ENCODE measurements at places on chromosomes 16 and 17.

DNA sequence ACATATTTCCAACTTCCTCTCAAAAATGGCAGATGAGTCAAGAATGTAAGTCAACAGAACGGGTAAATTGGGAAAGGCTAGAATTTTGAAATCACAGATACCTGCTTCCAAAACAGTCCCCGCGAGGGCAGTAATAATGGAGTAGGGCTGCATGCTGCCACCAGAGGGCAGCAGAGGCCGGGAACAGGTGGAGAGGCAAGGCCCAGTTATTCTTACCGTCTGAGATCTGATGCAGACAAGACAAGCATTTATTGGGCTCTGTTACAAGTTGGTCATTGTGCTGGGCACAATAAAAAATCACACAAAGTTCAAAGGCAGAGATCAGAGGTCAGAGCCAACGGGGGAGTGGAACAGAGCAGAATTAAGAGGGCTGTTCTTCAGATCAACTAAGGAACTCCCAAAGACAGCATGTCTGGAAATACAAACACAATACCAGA lies 8.8 kb upstream of the MLKL start:
- peak; percentile 79 for DNase-seq

DNA sequence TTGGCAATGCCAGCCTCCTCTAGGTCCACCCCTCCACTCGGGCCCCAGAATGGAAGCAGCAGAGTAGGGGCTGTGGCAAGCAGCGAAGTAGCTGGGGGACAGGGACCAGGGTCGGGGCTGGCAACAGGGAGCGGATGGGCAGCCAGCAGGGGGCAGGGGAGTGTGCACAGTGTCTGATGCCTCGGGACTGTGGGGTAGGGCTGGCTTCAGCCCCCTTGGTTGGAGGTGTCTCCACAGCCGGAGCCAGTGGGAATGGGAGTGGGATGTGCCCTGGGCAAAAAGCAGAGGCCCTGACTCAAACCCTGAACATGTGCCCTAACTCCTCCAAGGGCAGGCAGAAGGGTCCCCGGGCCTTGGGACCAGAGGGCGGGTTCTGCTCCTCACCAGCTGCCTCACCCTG lies 18.5 kb upstream of the ARHGAP27 start:
- DNase-seq, result no peak

DNA sequence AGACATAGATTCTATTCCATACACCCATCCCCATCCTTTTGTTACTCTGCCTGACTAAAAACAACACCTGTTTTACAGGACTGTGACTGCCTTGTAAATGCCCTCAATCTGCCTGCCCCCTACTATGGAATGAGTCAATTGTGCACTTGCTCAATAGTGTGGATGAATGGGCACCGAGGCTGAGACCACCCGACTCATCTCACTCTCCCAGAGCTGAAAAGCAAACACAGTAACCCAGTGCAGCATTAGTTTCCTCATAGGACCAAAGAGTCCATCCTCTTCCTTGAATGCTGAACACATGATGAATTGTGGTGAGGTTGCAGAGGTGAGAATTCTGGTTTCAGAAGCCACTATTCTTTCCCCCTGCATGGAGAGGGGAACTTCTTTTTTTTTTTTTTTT lies 233.7 kb downstream of the ZFHX3 start:
- DNase-seq, result no peak

- DNase-seq, result no peak
Observed at GRCh38 chr16:4372001-4372577, 441 bp downstream of the VASN start.

GRCh38 chr17:44221084-44221861 lies 1.8 kb upstream of the UBTF start:
- DNase-seq, result peak; percentile 82

DNA sequence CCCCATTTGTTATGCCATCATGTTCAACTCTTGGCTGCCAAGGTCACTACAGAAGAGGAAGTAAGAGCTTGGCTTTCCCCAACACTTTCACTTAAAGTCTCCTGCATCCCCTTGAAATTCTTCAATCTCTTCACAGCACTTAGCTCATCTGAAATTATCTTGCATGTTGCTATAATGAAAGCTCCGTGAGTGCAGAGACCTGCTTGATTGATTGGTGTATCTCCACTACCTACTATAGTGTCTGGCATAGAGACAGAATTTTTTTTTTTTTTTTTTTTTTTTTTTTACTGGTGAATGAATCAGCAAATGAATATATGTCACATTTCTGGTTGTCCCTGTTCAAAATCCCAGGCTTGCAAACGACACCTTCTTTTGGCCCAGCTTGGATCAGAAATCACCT lies 1.9 kb upstream of the SDR42E1 start:
- DNase-seq, result no peak

DNA sequence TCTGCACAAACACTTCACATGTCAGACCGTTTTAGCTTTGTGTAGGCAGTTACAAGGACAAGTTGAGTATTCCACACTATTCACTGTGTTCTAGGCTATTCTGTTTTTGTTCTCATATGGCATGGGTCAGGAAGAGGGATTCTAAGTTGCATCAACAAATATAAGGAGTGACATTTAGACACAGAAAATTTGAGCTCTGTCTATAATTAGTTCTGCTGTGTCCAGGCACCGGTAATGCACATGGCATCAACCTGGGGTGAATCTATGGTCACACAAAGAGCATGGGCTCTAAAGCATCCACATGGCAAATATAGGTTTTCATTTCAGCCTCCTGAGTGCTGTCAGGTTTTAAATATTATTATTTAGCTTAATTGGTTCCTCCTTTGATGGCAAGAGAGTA lies 130.4 kb upstream of the PMFBP1 start:
- no peak for DNase-seq

- no peak for DNase-seq
Observed at GRCh38 chr17:72387487-72387886, 266.7 kb downstream of the SOX9 start.

- no peak for DNase-seq
Observed at GRCh38 chr16:49634235-49635008, 221.5 kb downstream of the ZNF423 start.

- no peak for DNase-seq
Observed at GRCh38 chr17:33421933-33422332, 128.8 kb upstream of the ASIC2 start.

DNA sequence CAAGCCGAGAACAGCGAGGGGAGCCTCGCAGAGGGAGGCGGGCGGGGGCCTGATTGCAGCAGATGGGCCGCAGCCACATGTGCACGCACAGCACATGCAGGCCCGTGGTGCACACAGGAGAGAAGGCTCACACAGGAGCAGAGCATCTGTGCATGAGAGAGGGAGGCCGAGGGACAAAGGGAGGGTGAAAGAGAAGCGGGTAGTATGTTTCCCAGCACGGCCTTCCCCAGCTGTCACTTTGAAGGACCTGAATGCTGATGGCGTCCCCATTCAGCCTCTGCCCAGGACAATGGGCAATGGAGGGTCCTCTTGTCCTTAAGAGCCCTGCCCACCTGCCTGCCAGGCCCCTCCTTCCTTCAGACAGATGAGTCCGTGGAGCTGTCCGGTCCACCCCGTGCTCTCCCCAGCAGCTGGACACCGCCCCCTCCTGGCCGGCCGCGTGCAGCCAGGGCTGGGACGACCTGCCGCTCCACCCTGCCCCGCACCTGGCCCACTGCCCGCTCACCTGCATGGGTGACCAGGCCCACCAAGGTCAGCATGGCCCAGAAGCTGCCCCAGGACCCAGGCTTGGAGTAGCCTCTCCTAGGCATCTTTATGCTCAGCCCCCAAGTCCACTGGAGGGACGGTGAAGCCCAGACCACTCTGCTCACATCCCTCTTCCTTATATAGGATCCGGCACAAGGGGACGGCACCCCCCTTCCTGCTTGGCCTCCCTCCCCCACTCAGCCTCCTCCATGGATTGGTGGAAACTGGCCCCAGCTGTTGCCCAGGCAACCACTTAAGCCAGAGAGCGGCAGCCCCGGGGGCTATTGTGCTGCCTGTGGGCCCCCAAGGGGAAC lies at the start of gene BTBD17:
TSS of gene BTBD17 (minus strand) at position 639 of the 839 bp plus-strand sequence. CDS start at position 590, 49 bp downstream.
- no peak for DNase-seq

DNA sequence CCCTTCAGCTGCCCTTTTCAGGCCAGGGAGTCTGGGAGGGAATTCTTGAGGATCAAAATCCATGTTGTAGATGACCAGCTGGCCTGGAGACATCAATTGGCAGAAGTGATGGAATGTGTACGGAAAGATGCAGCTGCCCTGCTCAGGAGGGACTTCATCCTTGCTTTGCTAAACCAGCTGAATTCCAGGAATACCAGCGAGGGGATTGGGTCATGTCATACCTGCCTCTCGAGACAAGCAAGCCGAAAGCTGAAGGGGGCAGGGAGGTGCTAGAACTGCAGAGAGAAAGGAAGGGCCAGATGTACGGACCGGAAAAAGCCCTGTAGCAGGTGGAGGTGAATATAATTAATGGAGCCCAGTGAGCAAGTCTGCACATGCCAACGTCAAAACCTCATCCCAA lies 25.6 kb upstream of the NTN1 start:
- DNase-seq, result no peak

DNA sequence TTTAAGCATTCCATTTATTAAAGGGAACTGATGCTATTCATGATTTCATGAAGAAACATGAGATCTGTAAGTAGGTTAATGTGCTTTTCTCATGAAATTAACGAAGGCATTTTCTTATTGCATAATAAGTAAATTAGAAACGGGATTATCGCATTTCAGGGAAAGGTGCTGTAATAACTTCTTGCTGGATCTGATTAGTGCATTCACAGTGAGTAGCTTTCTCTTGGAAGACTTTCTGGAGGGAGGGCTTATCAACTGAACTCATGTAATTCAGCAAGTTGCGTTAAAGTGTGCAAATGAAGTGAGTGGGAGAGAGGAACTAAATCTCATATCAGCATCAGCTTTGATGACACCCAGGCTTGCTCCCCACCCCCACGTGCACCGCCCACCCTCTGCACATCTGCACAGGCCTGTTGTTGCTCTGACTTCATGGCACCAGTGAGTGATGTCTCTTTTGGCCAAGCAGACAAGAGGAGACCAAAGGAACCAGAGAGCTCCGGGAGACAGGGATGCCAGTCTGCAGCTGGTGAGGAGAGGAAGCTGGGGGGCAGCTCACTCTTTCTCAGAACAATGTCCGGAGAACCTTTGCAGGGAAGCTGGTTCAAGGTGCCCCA lies 26.3 kb upstream of the GAS7 start:
- DNase-seq, result no peak

GRCh38 chr17:48053758-48054237 lies 5.6 kb downstream of the NFE2L1 start:
- DNase-seq, result no peak

DNA sequence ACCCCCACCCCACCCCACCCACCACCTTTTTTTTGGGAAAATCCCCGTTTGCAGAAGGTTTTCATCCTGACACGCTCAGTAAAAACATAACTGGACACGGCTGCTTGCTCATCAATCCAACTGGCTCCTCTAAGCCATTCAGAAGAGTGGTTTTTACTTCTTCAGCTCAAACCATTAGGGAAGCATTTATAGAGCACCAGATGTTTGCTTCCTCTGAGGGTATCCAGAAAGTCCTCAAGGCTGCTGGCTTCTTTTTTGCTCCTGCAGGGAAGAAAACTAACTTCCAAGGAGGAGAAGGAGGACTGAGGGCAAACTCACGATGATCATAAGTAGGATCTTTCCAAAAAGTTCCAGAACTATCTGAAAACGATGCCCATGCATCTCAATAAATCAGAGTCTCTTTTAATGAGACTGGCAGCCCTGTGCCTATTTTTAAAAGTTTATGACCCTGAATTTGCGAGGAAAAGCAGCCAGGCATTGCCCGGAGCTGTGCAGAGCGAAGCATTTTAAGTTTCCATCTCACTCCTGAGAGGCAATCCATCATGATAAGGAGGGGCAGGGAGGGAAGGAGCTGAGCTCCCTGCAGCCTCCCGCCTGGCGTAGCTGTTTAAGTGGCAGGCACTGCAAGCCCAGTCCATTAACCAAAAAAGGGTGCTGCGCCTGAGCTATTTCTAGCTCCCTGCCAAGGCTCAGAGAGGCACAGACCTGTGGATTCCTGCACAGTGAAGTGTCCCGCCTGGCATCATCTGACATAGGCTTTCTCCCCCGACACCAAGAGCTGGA lies 146.3 kb upstream of the FOXF1 start:
- no peak for DNase-seq

DNA sequence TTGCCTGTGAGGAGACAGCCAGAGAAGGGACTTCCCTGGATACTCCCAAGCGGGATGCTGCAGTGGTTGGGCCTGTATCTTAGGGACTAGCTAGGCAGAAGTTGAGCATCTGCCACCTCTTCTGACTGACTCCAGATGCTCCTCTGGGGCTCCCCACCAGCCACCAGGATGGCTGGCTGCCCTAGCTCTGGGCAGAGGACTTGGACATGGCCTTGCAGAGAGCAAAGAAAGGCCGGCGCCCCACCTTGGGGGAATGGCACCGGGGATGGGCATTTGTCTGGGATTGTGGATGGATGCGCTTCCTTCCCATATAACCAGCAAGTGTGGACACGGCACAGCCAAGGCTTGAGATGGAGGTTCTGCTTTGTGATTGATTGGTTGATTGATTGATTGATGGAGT lies 69.0 kb downstream of the OR1D5 start:
- no peak for DNase-seq

- no peak for DNase-seq
Observed at GRCh38 chr16:53707671-53708070, 3.7 kb downstream of the FTO start.

DNA sequence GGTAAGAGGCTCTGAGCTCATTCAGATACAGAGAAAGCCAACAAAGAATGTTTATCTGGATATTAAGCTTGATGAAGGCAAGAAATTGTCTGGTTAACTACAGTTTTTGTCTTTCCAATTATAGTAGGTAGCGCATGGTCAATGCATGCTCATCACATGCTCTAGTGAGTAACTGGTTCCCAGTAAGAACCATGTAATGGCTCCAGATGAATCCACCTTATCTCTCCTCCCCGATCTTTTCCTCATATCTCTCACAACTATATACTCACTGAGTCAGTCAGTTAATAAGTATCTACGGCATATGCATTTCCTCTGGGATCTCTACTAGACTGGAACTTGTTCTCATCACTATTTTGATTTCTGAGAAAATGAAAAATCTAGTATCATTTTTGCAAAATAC lies 340.7 kb upstream of the DYNLRB2 start:
- DNase-seq, result no peak

- DNase-seq, result no peak
Observed at GRCh38 chr17:41567317-41567716, 4.5 kb downstream of the KRT9 start.

DNA sequence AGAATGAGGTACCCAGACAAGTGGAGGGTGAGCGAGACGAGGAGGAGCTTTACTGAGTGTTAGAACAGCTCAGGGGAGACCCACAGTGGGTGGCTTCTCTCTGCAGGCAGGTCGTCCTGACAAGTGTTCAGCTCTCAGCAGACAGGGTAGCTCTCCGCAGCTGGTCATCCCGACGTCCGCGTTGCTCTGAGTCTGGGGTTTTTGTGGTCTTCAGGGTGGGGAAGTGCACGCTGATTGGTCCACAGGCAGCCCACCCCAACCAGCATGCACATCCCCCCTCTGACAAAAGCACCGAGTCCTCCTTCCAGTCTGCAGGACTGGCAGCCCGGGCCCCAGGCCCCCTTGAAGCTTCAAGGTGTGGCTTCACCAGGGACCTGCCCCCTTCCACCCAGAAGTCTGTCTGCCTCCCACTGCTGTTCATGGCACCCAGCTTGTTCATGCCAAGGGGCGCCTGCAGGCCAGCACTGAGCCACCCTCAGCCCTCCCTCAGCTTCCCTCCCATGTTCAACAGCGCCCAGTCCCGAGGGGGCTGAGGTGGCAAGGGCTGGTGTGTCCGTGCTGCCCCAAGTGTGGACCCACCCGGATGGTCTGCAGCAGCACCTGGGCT lies 19.9 kb upstream of the WDR45B start:
- DNase-seq, result no peak
